ENCODE measurements at places on chromosomes 1 and 21. TPM values are rescaled to one million over a fixed set of nuclear protein-coding genes. Genes with fewer than 3 reads are reported as not detected.

OR2M3 gene
- 0.02 TPM for polyA plus RNA-seq

NRAS gene
- polyA plus RNA-seq = 73.0 TPM

USH2A gene
- polyA plus RNA-seq = 0.42 TPM

ABCA4 gene
- 6.7 TPM for polyA plus RNA-seq

DNA sequence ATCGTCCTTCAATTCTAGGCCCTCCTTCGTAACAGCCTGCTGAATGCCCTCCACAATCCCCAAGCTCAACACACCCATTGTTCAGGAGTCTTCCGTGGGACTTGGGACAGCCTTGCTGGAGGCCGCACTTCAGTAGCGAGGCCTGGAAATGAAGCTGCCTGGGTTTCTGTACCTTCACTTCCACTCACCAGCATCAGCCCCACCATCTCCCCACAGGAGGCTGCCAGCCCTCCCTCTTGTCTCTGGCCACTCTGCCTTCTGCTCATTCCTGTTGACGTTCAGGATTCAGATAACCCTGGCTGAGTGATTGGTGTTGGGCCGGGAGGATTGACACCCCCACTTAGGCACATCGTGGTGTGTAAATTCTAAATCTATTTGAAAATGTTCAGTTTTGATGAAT is 23.4 kb upstream of the CSF1 start:
- no peak for DNase-seq

DNA sequence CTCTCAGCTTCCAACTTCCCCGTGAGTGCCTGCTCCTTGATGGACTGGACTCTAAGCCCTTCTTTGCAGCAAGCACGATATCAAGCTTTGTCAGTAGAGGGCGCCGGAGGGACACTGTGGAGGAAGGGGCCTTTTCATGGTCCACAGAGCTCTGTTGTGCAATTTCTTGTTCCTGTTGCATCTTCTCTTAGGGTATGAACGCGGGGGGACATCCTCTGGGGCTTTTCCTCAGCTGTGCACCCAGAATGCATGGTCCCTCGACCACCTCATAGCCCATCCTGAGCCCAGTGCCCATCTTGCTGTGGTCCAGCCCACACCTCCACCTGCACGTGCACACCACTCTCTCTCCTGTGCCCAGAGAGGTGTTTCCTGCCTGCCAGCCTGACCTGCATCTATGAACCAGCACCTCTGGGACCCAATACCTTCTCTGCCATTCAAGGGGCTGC is 556.8 kb downstream of the PTPRU start:
- peak; percentile 70 for DNase-seq

- no peak for DNase-seq
Measured at GRCh38 chr1:192552760-192553191, 22.8 kb upstream of the RGS1 start.

DNA sequence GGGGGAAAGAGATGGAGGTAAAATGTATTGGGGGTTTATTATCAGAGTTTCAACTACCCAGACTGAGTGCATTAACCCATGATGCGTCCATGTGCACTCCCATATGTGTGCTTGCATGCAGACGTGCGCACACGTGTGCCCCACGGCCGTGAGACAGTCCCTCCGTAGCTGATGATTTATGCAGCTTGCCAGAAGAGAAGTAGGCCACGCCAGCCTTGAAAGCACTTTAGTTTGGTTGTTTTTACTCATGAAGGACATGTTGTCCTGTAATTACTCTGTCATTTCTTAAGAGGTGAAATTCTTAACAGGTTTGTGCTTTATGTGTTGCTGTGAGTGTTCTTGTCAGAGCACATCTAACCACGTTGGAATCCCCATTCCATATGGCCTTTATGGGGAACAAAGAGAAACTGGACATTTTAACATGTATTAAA is 467.8 kb downstream of the LMO4 start:
- DNase-seq = no peak

GRCh38 chr1:206655471-206655882 is 20.1 kb downstream of the DYRK3 start:
- DNase-seq = no peak

GRCh38 chr1:99814373-99814900 is 35.7 kb upstream of the AGL start:
- DNase-seq = no peak

- DNase-seq = peak; percentile 38
Measured at GRCh38 chr21:39048064-39048463, 135.2 kb downstream of the PSMG1 start.

- DNase-seq = no peak
Measured at GRCh38 chr1:28313702-28314546, 14.9 kb upstream of the MED18 start.

DNA sequence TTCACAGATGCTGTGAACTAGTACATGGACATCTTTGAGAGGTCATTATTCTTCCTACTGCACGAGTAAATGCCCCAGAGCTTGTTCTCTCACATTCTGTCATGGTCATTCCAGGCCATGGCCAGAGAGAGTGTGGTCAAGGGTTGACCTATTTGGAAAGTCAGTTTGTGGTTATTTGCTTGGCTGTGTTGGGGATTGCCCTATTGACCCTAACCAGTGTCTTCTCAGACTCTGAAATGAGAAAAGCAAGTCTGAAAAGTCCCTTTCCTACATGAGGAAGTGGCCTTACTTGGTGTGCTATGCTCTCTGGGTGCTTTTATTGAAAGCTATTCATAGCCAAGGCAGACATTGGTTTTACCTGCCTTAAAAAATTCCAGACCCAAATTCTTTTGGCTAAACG is 26.6 kb downstream of the CLIC6 start:
- DNase-seq = no peak

Measured in left renal cortex interstitium (tissue), 4 donors.